ENCODE measurements at places on chromosomes 6 and 20.

- no peak for DNase-seq
Observed at GRCh38 chr6:40879169-40879568, 159.9 kb downstream of the UNC5CL start.

GRCh38 chr6:12420626-12421025 lies 130.5 kb downstream of the EDN1 start:
- no peak for DNase-seq

DNA sequence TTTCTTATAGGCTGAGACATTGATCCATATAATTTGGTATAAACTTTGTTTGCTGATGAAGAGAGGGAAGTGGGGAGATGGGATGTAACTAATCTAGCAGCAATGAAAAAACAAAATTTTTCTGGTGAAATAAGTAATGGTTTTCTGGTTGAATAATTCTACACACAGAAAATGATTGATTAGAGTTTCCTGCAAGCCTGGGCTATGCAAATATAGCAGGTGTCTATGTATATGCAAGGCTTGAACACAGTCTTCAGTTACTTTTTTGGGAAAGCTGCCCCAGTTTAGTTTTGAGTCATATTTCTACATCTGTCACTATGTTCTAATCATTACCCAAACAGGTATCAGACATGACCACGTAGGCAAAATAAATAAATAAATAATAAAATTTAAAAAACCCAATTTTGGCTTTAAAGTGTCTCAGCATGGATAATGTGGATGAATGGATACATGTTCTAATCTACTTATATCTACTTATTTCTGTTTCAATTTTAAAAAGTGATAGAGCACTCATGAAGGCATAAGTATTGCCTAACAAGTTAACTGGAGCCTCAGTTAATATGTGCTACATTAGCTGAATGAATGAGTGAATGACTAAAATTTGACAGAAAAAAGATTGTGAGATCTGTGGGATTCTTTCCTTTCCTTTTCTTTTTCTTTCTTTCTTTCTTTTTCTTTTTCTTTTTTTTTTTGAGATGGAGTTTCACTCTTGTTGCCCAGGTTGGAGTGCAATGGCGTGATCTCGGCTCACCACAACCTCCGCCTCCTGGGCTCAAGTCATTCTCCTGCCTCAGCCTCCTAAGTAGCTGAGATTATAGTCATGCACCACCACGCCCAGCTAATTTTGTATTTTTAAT lies 37.2 kb upstream of the TFB1M start:
- no peak for DNase-seq

DNA sequence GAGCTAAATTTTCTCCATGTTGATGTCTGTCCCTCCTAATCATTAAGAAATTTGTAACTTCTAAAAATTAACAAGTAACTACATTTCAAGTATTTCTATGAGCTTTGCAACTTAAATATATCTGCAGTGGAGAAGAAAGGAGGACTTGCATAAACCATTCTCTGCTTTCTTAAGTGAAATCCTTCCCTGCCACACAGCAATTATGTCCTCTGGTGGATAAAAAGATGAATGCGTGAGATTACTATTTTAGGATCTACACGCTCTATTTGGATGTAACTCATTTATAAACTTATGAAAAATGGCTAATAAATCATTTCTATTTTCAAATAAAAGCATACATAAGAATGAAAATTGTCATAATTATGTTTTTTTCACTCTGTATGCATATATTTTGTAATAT lies 338.0 kb upstream of the PTCHD4 start:
- DNase-seq, result peak; percentile 41

- DNase-seq, result no peak
Observed at GRCh38 chr6:116307001-116307400, 27.3 kb upstream of the TSPYL1 start.

All from cardiac fibroblast (primary cell).